Dermis microvascular lymphatic vessel endothelial cell (primary cell): ENCODE measurements at places on chromosomes 3 and 15.
A peak's percentile ranks its signal among the peaks of the same experiment; 100 is the strongest.

DNA sequence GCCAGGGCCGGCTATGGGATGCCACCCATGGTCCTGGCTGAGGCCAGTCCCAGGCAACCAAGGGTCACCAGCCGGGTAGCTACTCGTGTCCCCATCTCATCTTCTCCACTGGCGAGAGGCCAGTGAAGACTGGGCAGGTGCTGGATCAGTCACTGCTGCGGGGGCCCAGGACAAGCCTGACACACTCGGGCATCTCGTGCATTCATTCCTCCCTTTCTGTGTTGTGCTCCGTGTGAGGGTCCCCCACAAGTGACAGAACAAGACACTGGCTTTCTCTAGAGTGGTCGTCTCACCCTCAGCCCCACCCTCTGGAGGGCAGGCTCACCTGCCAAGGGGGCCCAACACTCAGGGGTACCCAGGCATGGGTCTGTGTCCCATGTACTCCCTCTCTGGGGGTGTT is 48.4 kb downstream of the ROPN1B start:
- no peak for DNase-seq

DNA sequence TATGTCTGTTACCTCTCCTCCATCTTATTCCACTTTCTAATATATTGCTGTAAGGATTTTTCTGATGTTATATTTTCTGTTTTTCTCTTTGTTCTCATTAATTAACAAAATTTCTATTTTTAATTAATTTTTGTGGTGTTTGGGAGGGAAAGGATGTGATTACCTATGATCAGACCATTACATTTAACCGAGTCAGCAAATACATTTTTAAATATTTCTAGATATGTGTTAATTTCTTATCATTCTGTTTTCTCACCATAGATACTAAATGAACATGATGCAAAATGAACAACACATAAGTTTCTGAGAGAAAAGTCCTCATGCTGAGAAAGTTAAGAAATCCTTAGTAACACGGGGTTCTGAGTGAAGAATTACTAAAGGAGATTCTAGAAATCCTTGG is 80.6 kb upstream of the P2RY1 start:
- no peak for DNase-seq

GRCh38 chr3:12352253-12352652 is 63.4 kb downstream of the PPARG start:
- no peak for DNase-seq

GRCh38 chr3:20125897-20126296 is 60.1 kb downstream of the SGO1 start:
- no peak for DNase-seq

- DNase-seq, result peak; percentile 43
Measured at GRCh38 chr3:41975416-41976103, 13.7 kb upstream of the ULK4 start.

- DNase-seq, result peak; percentile 56
Measured at GRCh38 chr3:172808969-172809546, 58.5 kb downstream of the ECT2 start.

GRCh38 chr3:156655819-156656550 is 18.4 kb upstream of the TIPARP start:
- no peak for DNase-seq

DNA sequence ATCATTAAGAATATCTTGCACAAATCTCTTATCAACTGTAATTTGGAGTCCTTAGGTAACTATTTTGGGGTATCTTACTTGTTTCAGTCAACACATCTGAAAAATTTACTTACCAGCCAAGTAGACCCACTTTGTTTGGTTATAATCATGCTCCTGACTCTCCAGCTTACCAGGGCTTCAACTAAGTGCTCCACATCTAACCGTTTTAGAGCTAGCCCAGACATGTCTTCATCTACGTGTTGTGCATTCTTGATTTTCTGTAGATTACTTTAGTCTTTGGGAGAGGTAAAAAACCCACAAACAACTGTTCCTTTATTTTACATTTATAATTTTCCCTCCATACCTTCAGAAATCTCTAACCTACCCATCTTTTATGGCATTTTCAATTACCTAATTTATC is 17.2 kb downstream of the EAF2 start:
- no peak for DNase-seq

DNA sequence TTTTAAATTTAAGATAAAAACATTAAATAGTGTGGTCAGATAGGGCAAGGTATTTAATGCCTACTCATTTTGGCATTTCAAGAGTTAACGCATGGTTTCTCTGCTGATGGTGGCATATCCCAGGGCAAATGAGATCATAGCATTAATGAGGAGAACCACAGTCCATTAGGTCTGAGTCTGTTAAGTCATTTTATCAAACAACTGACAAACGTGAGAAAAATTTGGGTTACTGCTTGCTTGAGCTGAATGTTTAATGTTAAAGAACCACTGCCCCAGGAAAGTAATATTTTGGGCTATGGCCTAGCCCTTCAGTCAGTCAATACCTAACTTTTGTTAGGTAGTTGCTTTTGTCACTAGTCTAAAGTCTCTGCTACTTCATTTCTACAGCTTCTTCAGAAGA is 37.9 kb upstream of the SLC2A2 start:
- DNase-seq, result no peak

DNA sequence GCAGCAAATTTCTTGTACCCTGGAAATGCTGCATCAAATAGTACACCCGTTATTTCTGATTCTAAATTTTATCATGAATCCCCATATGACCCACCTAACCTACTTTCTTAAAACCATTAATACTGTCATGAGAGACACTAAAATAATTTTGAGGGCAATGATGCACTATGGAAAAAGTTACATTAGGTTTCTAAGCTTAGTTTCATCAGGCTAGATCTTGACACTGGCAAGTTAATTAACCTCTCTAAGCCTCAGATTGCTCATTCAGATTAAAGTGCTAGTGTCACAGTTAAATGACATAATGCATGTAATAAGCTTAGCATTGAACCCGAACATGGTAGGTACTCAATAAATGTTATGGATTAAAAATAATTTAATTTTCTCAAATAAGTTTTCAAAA is 8.2 kb downstream of the GOLIM4 start:
- DNase-seq, result no peak

DNA sequence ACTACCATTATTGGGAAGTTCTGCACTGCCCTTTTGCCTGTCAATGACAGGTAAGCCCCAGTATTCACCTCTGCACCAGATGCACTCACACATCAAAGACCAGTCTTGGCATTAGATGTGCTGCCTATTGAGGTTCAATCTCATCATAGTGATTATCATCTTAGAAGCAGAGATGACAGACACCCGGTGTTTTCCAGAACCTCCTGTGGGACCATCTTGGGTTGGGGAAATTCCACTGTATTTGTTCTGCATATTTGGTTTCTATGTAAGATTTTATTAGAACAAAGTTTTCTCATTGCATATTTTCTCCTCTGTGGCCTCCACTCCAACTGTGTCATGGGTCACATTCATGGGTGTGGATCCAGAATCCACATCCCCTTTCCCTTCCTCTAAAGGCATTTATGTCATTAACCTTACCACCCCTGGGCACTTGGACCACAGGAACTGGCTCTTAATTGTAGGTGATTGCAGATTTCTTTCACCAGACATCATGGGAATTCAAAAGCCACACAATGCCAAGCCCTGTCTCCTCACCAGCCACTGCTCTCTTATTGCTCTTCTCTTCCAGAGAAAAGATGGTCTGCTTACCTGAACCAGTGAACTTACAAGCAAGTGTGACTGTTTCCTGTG is 31.2 kb downstream of the PLA1A start:
- DNase-seq, result peak; percentile 59

DNA sequence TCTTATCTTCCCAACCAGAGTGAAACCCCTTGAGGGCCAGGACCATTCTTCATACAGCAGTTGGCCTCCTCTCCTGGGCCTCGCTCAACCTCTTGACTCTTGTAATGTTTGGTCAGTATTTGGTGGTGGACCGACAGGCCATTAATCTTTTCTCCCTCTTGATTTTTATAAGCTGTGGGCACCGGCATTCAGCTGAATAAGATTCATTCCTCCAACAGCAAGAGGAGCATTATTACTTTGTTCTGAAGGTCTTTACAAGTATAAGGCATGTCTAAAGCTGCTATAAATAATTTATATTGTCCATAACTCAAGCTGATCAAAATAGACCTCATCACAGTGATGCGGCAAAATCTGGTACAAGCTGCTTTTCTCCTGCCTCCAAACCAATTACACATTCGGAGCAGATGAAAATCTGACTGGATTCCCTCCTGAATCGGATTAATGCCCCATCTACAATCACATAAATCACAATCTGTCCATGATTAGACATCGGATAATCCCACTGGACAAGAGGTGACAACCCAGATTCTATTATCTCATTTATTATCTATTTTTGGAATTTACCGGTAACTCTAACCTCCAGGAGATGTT is 8.4 kb upstream of the ISL2 start:
- DNase-seq, result no peak

GRCh38 chr15:63856711-63857460 is 23.1 kb upstream of the HERC1 start:
- peak; percentile 88 for DNase-seq
